ENCODE measurements at places on chromosomes 4 and X.

DNA sequence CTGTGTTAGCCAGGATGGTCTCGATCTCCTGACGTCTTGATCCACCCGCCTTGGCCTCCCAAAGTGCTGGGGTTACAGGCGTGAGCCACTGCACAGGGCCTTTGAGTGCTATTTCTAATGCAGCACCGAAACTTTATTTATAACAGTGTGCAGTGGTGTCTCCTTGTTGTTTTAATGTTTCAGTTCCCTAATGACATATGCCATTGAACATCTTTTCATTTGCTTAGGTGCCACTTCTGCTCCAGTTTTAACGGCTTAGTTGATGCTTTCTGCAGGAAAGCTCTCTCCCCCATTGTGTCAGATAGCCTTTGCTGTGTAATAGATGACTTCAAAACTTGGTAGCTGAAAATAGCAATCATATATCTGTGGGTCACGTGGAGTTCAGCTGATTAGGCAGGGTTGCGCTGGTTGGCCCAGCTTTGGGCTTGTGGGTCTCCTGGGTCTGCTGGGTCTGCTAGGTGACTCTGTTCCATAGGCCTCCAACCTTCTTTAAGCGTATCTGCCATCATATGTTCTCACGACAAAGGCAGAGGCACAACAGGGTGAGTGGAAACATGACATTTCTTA, 76.4 kb upstream of the SHISA3 start:
- no peak for DNase-seq

- no peak for DNase-seq
Measured at GRCh38 chr4:125200556-125200955, 114.2 kb upstream of the FAT4 start.

- no peak for DNase-seq
Measured at GRCh38 chrX:134388161-134389109, 71.5 kb upstream of the HPRT1 start.

- DNase-seq, result no peak
Measured at GRCh38 chr4:177322881-177323280, 13.2 kb downstream of the NEIL3 start.

DNA sequence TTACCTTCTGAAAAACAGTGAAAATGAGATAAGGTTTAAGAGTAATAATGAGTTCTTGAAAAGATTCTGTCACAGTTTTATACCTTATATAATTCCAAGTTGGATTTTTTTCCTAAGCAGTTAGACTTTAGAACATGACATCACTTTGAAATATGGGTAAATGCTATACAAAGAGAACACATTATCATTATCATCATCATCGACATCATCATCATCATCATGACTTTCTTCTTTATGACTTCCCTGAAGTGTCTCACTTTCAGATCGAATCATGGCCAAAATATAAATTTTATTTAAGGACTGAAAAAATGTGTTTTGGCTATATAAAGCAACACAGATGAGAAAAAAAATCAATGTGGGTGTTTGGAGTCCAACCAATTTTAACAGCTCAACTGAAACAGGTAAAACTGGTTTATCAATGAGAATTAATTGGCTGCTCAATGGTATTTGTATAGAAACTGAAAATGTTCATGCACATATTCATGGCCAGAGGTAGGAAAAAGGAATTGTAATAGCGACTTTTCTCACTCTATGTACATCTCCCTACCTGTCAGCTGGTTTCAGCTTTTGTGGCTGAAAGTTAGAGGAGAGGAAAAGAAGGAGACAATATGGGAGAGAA, 243.1 kb upstream of the GPC4 start:
- no peak for DNase-seq

DNA sequence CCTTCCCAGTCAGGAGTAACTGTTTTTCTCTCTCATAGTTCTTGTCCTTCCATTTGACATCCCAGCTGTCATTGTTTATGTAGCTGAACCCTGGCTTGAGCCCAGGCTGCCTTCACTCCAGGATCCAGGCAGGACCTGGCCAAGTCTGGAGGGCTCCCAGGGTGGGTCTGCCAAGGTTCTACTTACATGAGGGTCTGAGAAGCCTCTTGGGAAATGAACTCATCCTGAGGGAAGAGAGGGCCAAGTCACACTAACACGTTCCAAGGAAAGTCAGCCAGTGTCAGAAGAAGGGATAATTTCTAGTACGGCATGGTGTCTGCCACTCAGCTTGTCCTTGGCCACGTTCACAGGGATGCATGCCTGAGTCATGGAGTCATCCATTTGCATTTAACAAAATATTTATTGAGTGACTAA, 54.8 kb upstream of the SRD5A3 start:
- no peak for DNase-seq

DNA sequence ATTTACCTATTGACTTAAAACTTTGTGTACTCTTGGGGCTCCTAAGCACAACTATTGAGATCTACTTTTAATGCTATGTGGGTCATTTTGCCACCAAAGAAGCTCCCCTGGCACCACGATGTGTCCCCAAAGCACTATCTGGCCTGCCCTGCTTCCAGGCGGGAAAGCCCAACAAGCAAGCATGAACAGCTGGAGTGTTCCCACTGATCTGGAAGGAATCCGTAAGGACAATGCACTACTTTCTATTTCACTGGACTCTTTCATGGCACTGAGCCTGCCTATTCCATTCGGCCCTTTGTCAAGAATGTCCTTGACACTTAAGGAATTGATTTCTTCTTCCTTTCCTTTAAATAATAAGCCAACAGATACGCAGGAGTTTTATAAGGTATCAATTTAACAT, 38.8 kb downstream of the GRIA3 start:
- no peak for DNase-seq

- DNase-seq, result no peak
Measured at GRCh38 chrX:24759786-24760185, 66.1 kb downstream of the POLA1 start.

DNA sequence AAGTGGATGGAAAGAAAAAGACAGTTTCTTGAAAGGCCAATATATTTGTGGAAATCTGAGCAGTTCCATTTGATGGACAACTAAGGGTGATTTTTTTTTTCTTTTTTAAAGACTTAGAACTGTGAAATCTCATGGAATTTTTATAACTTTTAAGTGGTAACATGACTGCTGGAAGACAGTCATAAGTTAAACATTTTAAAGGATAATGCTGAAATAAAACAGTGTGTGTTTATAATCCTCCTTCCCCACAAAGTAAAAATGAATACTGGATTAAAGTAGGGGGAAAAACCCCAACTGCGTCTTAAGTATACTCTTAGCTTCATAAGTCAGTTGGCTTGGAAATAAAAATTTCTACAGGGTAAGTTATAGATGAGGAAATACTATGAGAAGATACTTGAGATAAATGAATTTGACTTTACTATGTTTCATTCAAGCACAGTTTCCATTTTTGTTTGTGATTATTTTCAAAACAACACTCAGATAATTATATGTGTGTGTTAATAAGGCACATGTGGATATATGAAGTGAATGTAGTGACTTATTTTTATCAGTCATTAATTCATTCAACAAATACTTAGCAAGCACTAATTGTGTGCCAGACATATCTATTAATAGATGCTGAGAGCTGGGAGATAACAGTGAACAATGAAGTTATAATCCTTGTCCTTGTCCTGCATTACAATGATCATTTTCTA, 129.2 kb upstream of the ETNPPL start:
- no peak for DNase-seq

DNA sequence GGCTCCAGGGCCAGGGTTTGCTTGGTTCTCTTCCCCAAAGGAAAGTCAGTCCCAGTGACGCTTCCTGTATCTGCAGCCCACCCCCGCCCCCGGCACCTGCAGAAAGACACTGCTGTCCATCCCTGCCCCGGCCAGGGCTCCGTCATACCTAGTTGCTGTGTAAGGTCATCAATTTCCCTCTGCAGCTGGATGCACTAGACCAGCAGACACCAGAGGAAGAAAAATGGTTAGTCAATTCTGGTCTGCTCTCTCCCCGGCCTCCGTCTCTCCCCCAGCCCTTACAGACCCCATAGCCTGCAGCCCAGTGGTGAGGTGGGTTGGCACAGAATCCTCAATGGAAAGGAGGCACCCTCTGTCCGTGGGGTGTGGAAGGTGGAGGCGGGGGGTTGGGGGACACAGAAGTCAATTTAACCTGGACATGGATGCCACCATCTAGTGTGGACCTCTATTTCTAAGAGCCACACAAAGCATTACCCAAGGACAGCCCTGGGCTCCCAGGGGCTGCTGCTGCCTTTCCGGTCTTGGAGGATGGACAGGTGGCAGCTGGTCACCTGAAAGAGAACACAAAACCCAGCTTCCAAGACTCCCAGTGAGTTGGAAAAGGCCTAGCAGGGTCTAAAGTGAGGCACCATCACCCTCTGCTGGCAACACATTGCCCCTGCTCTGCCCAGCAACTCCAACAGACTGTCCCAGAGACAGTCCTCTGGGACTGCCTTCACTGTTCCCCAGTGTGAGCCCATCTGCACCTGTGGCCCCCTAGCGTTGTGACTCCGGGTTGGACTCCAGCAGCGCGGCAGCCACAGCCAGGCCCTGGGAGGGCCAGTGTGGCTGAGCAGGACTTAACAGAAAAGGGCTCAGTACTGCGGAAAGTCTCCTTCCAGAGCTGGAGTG, 40.2 kb upstream of the NHSL2 start:
- no peak for DNase-seq

- no peak for DNase-seq
Measured at GRCh38 chrX:48683411-48683982, at the start of gene WAS. Gene WAS, plus strand, starts transcription at chrX:48683799. Its CDS starts 55 bp downstream, at chrX:48683854.

Data from stimulated activated CD8-positive, alpha-beta memory T cell treated with anti-CD3 and anti-CD28 coated beads, Interleukin-2, amount 100 ng/mL, for 1 hour (primary cell).